Mesendoderm (in vitro differentiated cells): ENCODE measurements at places on chromosomes 12 and 14.
A peak's percentile ranks its signal among the peaks of the same experiment; 100 is the strongest.

DNA sequence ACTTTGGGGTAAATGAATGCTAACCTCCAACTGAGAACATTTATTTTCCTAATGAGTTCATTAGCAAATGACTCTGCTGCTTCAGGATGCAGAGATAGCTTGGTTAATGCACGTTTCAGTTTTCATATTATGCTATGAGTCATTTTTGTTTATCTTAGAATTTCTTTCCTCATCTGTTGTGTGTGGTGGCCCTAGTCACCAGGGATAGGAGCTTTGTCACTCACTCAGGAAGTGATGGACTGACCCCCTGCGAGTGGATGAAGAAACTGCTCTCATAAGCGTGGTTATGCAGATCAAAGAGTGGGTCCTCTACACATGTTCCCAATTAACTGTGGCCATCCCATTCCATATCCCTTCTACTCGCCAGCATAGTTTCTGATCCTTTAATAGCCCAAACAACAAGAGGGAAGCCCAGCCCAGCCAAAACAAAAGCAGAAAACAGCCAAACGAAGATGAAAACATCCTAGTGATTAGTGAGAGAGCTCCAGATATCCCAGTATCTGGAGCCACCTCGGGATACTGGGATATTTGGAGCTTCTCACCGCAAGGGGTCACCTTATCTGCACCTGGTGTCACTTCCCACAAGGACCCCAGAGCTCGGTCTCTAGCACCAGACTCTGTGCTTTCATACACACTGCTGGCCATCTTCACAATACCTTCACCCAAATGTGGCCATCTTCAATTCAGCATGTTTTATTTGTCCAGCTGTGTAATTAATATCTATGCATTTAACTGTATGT, 8.6 kb downstream of the TC2N start:
- peak; percentile 67 for DNase-seq

DNA sequence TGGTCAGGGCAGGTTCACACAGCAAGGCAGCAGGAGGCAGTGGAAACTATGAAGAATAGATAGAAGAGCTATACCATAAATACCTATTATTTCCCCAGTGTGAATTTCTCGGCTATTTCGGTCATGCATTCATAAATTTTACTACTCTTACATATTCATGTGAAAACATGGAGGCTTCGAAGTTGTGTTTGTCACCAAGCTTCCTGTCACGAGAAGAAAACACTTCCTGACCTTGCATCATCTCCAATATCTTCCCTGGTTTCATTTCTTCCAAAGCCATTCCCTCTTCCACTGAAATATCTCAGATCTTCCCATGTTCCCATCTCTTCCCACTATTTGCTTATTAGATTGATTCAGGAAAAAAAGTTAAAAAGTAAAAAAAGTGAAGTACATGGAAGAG, 80.4 kb downstream of the CPNE8 start:
- DNase-seq: no peak

DNA sequence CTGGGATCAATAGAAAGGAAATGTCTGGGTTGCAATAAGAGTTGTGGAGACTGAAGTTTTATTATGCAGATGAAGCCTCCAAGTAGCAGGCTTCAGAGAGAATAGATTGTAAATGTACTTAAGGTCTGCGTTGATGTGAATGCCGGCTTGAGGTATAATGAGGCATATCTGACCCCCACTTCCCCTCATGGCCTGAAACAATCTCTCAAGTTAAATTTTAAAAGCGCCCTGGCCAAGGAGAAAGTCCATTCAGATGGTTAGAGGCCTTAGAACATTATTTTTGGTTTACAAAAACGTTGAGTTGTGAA, 28.3 kb upstream of the HIGD1C start:
- no peak for DNase-seq

DNA sequence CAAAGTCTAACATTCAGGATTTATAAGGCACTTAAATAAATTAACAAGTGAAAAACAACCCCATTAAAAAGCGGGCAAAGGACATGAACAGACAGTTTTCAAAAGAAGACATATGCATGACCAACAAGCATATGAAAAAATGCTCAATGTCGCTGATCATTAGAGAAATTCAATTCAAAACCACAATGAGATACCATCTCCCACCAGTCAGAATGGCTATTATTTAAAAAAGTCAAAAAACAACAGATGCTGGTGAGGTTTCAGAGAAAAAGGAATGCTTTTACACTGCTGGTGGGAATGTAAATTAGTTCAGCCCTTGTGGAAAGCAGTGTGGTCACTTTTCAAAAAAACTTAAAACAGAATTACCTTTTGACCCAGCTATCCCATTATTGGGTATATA, 60.7 kb upstream of the BDKRB2 start:
- no peak for DNase-seq

DNA sequence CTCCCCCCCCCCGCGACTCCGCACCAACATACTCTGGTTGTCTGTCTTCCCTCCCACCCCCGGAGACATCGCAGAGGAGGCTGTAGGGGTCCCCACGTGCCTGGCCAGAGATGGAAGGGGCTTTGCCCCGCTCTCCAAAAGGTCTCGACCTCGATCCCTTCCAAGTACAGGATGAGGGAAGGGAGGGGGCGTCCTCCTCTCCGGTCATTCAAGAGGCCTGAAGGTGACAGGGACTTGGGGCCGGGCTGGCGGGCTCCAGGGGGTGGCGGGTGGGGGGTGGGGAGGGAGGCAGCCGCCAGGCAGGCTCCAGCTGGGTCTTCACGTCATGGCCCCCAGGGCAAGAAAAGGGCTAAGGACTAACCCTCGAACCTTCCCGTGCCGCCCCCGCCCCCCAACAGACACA, 15.1 kb downstream of the TBX3 start:
- peak; percentile 86 for DNase-seq

- DNase-seq: no peak
Observed at GRCh38 chr12:64618953-64619590, 8.8 kb downstream of the RASSF3 start.

DNA sequence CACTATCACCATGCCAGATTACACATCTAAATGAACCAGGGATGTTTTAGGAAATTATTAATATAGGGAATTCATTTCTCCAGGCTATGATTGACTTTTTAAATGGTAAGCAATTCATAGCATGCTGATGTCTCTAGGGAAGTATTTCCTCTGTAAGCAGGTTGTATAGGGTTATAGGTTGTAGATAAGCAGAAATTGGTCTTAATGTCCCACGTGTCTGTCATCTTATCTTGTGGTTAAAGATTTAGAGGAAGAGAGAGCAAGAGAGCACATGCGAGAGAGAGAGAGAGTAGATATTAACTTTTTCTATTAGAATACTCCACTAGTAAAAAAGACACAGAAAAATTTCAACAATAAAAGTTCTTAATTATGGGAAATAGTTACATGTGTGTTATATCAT, 32.6 kb downstream of the TRHDE start:
- no peak for DNase-seq

DNA sequence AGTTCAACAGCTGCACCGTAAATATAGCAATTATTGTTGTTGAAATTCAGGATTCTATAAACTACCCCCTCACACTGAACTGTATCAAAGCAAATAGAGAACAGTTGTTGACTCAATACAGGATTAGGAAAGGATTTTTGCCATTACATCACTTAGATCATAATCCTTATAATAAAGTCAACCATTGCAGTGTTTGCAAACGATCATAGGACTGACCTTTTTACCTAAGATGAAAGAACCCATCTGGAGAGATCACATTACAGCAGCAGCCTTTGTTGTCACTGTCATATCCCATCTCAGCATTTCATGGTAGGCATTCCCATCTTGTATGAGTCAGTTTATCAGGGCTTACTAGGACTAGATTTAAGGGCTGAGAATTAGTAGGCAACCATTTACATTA, 96.1 kb downstream of the IPO8 start:
- DNase-seq: no peak
